ENCODE measurements at places on chromosomes 13 and 19. TPM values are rescaled to one million over a fixed set of nuclear protein-coding genes. Genes with fewer than 3 reads are reported as not detected.

GRCh38 chr13:93325303-93326233 is 99.0 kb downstream of the GPC6 start:
- DNase-seq: no peak

Gene PCDH17
- total RNA-seq: not detected

DNA sequence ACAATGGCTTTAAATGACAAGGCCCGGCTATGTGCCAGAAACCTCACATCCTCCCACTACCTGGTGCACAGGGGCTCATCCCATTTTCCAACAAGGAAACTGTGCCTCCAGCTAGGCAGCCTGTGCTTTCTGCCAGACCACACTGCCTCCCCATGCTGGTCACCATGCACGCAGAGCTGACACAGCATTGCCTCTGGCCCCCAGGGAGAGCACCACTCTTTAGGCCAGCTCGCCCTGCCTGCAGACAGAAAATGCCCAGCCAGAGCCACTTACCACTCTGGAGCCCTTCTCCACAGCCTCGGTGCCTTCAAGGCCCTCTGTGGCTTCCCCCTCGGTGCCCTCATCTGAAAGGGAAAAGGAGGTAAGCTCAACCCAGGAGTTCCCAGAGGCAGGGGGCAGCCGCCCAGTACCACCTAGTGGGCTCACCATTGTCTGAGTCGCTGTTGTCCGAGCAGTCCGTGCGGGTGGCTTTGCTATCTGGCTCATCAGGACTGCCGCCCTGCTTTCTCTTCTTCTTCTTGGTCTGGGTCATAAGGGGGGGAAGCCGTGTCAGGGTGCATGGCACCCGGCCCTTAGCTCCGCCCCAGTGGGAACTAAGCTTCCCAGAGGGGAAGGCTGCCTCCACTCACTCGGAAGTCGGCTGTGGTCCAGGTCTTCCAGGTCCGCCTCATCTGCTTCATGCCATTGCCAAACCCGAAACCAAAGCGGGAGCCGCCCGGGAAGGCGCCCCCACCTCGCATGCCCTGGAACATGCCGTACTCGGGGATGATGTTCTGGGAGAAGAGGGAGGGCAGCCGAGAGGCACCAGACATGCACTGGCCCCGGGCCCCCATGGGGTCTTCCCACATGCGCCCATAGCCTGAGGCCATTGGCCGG is 18.0 kb downstream of the AKAP8L start:
- DNase-seq: no peak

DNA sequence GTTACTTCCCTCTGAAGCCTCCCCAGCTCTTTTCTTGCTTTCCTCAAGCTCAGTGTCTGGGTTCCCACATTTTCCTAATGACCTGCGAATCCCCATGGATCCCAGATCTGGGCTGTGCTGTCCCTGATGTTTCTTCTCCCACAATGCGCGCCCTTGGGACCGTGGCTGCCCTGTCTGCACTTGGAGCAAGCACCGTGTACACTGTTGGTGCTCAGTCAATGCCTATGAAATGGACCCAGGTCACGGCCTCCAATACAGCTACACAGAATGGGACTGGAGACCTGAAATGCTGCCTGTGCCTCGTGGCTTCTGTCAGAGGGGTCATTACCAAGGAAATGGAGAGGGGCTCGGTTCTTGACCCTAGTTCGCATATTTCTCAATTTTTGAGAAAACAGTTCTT is 160.1 kb upstream of the SOX1 start:
- no peak for DNase-seq

Gene TMEM221
- total RNA-seq: 3.9 TPM

DNA sequence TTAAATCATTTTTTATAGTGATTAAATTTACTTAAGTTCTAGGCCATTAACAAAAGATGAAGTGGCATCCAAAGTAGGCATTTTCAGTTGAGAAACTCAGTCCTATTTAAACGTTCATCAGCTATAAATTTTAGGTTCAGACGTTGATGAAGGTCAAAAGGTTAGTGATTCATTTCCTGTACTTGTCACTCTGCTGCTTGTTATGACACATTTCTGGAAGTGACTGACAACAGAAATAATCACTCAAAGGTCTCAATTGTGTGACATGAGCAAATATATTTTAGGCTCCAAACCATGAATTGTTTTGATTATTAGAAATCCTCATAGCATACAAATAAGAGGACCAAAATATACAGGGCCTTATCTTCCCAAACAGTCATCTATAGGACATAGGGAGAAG is 10.3 kb upstream of the EDNRB start:
- no peak for DNase-seq

- no peak for DNase-seq
Observed at GRCh38 chr13:80339912-80340650, 845 bp downstream of the SPRY2 start.

GRCh38 chr13:67117010-67117550 is 113.1 kb downstream of the PCDH9 start:
- DNase-seq: no peak

DNA sequence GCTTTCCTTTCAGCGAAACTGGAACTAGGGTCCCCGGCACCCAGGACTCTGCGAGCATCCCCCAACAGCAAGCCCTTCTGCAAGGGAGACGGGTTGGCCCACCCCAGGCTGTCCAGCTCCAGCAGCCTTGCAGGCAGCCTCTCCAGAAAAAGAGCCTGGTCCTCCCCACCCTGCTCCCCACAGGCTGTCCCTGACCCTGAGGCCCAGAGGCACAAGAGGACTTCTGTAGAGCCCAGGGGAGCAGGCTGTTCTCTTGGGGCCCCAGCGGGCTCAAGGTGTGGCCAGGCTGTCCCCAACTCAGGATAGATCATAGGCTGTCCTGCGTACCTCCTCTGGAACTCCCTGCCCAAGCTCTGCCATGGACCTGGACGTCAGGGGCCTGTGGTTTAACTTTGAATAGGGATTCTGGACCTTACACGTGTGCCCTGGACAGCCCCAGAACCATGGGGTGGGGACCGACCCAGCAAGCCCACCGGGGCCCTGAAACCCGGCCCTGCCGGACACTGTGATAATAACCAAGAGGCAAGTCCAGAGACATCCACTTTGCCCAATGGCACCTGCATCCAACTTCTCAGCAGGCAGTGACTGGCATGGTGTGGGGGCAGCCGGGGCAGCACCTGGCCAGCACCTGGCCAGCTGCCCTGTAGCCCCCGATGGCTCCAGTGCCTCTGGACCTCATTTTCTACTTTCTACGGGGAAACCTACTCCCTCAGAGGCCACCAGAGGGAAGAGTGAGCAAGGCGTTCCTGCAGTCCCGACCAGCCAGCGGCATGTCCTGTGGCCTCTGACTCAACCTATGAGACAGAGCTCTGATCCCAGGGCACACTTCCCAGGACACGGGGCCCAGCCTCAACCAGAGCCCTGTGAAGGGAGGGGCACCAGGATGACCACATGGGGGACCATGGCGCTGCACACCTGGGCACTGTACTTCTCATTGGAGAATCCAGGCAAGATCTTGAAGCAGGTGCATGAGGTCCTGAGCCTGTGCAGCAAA is 50.9 kb upstream of the TPM4 start:
- peak; percentile 81 for DNase-seq

DNA sequence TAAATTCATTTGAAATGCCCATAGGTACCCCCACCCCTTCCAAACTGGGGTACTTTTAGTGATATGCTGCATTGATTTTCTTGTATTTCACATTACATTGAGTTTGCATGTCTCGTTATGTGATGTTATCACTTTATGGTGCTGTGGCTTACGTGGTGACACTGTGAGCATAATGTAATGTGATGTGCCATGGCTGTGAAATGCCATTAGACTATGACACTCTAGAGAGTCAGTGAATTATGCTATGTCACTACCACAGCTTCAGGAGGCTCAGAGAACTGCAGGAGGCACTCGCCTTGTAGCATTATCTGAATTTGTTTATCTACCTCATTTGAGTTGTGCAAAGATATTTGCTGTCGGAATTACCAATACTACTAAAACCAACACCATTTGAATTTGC is 590.1 kb upstream of the SLC10A2 start:
- DNase-seq: no peak

- DNase-seq: no peak
Observed at GRCh38 chr13:80359414-80359777, 18.5 kb upstream of the SPRY2 start.

- DNase-seq: no peak
Observed at GRCh38 chr13:86986448-86986847, 684.7 kb upstream of the SLITRK5 start.

Gene PSG2
- total RNA-seq: not detected

DNA sequence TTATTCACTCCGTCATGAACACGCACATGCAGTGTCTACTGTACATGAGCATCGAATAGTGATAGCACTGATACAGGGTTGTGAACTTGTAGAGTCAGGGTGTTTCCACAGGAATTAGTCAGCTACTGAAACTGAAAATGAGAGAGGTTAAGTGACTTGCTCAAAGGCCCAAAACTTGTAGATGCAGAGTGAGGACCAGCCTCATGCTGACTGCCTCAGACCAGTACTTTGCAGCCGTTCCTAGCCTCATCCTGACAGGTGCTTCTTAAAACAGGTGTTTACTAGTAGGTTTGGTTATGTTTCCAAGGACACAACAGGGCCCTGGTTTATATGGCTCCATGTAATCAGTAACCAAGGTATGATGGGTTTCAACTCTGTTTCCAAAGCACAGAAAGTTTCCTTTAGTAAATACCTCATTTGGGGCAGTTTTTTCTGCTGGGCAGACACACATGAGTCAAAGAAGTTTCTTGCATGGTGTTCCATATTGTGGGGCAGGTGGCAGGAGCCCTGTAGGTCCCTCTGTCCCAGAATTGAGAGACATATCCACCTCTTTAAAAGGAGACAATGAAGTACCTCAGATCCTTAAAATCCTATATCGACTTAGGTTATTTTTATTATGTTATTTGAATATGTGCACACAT is 16.0 kb downstream of the FGF9 start:
- DNase-seq: no peak

DNA sequence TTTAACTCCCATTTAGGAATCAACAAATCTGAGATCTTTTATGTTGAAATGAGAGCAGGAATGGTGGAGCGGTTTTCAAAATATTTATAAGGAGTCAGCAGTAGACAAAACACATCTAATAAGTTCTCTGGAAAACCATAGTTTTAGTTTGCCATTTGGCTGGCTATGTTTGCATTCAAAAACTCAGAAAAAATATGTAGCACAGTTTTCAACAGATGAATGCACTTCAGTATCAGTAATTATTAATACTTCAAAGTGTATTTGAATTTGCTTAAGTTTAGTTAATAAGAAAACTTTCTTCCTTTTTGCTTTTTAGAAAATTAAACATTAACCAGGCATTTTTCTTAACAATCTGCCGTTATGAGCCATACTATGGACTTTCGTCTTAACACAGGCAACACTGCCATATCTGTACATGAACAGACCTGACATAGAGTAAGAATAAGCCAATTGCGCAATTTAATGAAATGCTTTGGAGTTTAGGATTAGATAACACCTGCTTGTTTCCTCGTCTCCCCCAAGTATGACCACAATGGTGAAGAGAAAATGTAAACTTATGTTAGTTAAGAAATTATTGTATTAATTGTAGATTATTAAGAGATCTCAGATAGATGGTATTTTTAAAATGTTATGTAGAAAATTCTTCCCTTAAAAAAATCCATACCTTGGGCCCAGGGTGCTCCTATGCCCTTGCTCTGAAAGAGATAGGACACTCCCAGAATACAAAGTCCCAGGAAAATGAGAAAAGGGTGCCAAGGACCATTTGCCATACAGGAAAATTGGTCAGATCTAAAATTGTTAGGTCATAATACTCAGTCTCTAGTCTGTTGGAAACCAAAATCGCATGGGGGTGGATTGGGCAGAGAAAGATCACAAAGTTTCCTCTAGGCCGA is 552.3 kb upstream of the ARGLU1 start:
- DNase-seq: no peak

GRCh38 chr19:30567536-30568232 is 195.5 kb downstream of the ZNF536 start:
- DNase-seq: no peak

GRCh38 chr19:7927605-7928333 is 1.8 kb upstream of the CTXN1 start:
- DNase-seq: no peak

GRCh38 chr19:41641879-41642485 is 15.1 kb upstream of the CEACAM4 start:
- DNase-seq: peak; percentile 56

GRCh38 chr13:110116072-110116487 is 190.9 kb downstream of the COL4A1 start:
- DNase-seq: no peak

- no peak for DNase-seq
Observed at GRCh38 chr13:113383089-113383488, 19.2 kb upstream of the GRTP1 start.

GRCh38 chr13:111082240-111082639 is 32.9 kb upstream of the ARHGEF7 start:
- DNase-seq: no peak

- DNase-seq: no peak
Observed at GRCh38 chr13:20231839-20232555, at the start of gene GJB6. Gene GJB6 (minus strand): TSS chr13:20232319. CDS start chr13:20223480, 8,839 bp downstream.

- no peak for DNase-seq
Observed at GRCh38 chr19:2324220-2324948, 4.0 kb downstream of the LSM7 start.

Gene LGALS14
- not detected for total RNA-seq

Gene ZNF566
- 7.9 TPM for total RNA-seq

GRCh38 chr19:20325151-20325550 is 158.1 kb downstream of the ZNF486 start:
- DNase-seq: no peak

DNA sequence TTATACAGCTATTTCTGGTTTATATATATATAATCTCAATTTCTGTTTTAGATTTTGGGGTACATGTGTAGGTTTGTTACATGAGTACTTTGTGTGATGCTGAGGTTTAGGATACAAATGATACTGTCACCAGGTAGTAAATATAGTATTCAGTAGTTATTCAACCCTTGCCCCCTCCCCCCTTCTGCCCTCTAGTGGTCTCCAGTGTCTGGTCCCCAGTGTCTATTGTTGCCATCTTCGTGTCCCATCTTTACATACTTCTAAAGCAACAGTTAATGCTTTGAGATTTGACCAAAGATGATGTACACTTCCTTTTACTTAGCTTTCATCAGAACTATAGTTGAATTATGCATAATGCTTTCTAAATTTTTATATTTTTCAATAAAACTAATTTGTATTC is 1623.4 kb upstream of the PRR20A start:
- DNase-seq: no peak

Gene CEACAM3
- total RNA-seq: not detected

DNA sequence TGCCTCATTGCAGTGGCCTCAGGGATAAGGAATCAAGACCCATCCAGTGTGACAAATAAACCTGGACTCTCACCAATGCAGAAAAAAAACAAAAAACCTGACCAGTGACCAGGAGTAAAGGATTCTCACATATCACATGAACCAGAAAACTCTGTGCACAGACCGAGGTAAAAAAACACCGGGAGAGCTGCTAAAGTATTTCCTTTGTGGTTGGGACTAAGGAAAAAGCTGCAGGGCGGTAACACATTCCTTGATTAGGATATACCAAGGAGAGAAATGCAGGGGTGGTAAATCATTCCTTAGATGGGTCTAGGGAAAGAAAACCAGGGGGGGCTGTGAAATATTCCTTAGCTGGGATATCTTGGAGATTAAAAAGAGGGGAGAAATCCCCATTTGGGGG is 64.8 kb upstream of the ZNF85 start:
- DNase-seq: no peak

GRCh38 chr19:51688671-51689571 is 4.2 kb upstream of the SPACA6 start:
- DNase-seq: peak; percentile 96
